NCI-H1105 treated with DMSO at 0.1 percent for 48 hours (cell line): ENCODE measurements at places on chromosomes 12 and 14.
A peak's percentile ranks its signal among the peaks of the same experiment; 100 is the strongest.

DNA sequence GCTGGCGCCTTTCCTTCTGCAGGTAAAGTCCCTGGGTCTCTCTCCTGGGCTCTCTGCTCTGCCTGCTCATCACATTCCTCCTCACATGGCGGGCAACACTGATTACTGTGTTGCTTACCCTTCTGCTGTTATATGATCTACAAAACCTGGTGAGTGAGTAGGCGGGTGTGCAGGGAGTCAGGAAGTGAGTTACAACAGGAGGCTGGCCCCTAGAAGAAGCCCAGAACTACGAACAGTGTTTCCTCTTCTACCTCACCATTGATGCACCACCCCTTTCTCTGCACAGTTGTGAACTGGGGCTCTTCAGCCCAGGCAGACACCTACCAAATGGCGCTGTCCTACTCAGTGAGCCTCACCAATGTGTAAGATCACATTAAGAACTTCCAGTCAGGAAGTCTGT lies 4.9 kb upstream of the KLHL33 start:
- DNase-seq: no peak

DNA sequence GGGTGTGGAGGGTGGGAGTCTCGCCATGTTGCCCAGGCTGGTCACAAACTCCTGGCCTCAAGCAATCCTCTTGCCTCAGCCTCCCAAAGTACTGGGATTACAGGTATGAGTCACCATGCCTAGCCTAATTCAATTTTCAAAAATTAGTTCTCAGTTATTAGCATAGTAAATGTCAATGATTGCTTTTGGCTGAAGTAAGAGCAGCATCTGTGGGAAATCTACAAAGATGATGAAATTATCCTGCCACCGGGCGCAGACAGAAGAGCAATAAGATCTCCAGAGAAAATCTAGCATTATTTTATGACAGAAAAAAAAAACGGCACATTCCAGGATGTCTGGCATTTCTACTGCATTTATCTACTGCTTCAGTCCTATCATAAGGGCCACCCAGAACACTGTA lies 97.9 kb upstream of the DAAM1 start:
- DNase-seq: no peak

- no peak for DNase-seq
Observed at GRCh38 chr12:1912580-1913376, 5.7 kb downstream of the CACNA2D4 start.

DNA sequence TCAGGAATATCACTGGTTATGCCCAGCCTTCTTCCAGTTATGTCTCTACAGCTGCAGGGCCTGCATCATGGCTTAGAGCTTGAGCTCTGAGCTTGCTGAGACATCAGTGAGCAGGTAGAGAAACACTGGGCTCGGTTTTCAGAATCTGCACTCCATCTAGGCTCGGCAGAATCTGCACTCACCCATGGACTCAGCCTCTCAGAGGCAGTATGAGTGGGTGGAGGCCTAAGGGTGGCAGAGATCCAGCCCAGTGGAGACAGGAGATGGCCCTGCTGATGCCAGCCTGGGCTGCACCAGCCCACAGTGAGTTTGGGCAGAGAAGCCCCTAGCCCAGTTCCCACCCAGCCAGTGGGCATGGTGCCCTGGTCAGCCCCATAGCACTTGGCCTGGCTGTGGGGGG lies 12.8 kb downstream of the KRT80 start:
- DNase-seq: no peak

GRCh38 chr12:13599176-13599575 lies 382.2 kb downstream of the GRIN2B start:
- DNase-seq: no peak

- DNase-seq: no peak
Observed at GRCh38 chr12:41497409-41497808, 309.3 kb downstream of the PDZRN4 start.

GRCh38 chr14:55339770-55340169 lies 68.5 kb downstream of the FBXO34 start:
- no peak for DNase-seq

DNA sequence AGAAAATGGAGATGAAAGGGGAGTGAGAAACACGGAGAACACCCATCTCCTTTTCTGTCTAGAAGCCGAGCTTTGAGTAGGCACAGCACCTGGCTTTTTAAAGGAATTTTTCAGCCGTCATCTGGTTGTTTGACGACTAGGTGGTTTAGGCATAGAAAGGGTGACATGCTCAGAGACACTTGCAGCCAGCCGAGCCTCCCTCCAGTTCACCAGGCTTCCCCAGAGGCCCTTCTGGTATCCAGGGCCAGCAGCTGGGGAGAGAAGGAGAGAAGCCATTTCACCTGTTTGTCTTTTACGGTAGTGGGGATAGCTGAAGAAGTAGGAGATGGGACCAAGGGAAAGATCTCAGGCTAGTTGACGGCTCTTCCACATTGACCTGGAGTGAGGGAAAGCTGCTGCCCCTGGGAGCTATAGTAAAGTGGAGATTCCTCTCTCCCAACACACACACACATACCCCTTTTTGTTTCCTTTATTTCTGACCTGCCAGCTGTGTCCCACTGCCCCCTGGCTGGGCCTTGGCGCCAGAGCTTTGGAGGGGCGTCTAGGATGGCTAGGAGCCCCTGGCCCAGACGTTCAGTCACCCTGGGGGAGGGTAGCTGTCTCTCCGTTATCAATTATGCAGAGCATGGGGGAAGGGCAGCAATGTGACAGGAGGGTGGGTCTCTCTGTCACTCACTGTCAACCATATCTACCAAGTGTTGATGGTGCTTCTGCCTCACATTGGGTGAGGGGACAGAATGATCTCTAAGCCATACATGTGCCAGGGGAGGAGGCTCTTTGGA lies 5.5 kb downstream of the MAP3K12 start:
- peak; percentile 39 for DNase-seq

- no peak for DNase-seq
Observed at GRCh38 chr12:38411946-38412345, 95.4 kb downstream of the ALG10B start.
